Stimulated activated CD4-positive, alpha-beta T cell treated with anti-CD3 and anti-CD28 coated beads, Interleukin-2, amount 100 ng/mL, for 24 hours (primary cell): ENCODE measurements at places on chromosomes 12 and 14.

DNA sequence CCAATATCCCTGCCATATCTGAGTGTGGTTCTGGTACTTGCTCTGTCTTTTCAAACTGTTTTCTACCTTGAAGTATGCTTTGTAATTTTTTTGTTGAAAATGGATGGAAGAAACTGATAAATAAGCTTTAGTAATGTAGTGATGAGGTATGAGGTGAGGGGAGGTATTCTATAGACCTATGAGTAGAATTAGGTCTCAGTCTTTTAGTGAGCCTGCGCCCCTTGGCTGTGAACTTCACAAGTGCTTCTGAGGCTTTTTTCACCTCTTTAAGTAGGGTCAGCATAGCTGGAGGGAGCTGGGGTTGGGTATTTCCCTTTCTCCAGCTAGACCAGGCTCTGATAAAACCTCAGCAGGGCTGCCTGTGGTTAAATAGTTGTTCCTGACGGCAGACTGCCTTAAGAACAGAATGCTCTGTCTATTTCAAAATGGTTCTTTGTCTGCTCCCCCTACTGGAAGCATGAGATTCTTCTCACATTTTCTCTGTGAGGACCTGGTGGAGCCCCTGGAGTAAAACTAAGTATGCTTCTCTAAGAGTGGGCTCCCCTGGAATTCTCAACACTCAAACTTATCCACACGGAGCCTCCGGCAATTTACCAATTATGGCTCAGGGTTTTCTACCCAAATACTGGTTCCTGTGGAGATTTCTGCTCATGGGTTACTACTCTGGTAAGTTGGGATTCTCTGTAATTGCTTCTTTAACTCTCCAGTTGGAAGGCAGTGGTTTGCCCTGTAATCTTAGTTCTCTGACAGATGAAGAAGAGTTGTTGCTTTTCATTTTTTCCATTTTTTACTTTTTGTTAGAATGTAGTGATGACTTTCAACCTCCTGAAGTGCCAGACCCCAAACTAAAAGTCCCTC is 13.1 kb downstream of the KRT5 start:
- DNase-seq, result no peak

- no peak for DNase-seq
Measured at GRCh38 chr12:111405859-111406473, at the start of gene SH2B3. Gene SH2B3 (plus strand): TSS chr12:111405923. CDS start chr12:111418146, 12,223 bp downstream.

- peak; percentile 85 for DNase-seq
Measured at GRCh38 chr12:116277467-116278278, at the start of gene MED13L. Gene MED13L (minus strand): TSS chr12:116277693. CDS start chr12:116277131, 562 bp downstream.

GRCh38 chr12:57215668-57216013 is 953 bp upstream of the NXPH4 start:
- DNase-seq, result peak; percentile 22
